ENCODE measurements at places on chromosomes 2 and 18. TPM values are rescaled to one million over a fixed set of nuclear protein-coding genes. Genes with fewer than 3 reads are reported as not detected.

Gene BUB1
- 23.9 TPM for polyA plus RNA-seq

Gene HMSD
- 0.26 TPM for polyA plus RNA-seq

GRCh38 chr2:28745225-28745624, 6.4 kb upstream of the PPP1CB start:
- DNase-seq: no peak

DNA sequence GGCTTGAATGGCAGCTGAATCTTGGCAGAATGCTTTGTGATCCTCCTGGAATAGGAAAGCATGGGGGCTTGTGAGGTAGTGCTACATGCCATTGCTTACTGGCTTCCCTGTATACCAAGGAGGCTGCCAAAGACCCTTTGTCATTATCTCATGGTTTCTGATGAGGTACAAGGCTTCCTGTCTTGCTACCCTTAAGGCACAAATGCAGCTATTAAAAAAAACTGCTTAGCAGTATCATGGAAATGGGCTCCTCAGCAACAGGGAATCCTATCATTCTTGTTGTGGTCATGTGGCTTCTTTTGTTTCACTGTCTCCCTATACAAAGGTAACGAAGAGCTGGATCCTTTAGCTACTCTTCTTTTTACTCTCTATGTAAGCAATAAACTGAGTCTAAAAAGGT, 6.6 kb upstream of the KANSL1L start:
- DNase-seq: no peak

GRCh38 chr2:33267756-33268155, 208.7 kb upstream of the RASGRP3 start:
- DNase-seq: no peak

DNA sequence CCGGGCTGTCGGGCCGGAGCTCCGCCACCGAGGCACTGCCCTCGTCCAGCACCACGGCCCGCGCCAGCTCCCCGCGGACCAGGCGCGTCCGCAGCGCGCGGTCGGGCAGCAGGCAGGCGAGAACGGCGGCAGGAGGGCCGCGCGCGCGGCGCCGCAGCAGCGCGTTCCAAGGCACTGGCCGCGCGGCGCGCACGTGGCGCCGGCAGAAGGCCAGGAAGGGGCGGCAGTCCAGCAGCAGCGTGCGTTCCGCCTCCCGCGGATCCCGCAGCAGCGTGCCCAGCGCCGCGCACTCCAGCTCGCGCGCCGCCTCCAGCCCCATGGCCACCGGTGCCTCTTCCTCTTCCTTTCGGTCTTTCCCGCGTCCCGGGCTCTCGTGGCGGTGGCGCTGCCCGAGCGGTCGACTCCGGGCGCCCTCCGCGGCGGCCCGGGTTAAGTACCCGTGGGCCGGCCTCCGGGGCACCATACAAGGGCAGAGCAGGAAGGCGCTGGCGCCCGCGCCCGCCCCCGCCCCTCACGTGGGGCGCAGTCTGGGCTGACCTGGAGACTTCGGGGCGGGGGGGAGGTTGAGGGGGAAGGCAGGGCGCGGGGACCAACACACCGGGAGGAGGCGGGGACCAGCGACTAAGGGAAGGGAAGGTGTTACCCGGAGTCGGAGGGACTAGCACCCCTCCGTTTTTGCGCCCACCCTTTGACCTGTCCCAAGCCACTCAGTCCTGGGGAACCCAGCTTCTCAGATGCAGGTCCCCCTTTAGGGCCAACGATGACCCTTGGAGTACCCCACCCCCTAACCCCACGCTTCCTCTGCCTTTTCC, at the start of gene DUSP2:
DUSP2 (minus strand) TSS at position 405 of the 812 bp plus-strand sequence; CDS start at position 319, 86 bp downstream.
- DNase-seq: no peak

GRCh38 chr2:121721926-121722325, 14.7 kb downstream of the NIFK start:
- DNase-seq: peak; percentile 94

GRCh38 chr2:159186462-159186861, 100.0 kb downstream of the WDSUB1 start:
- DNase-seq: no peak

- no peak for DNase-seq
These were observed at the start of gene DSC2 for GRCh38 chr18:31102025-31102684. Gene DSC2, minus strand, starts transcription at chr18:31102421. Its CDS starts 450 bp downstream, at chr18:31101971.

DNA sequence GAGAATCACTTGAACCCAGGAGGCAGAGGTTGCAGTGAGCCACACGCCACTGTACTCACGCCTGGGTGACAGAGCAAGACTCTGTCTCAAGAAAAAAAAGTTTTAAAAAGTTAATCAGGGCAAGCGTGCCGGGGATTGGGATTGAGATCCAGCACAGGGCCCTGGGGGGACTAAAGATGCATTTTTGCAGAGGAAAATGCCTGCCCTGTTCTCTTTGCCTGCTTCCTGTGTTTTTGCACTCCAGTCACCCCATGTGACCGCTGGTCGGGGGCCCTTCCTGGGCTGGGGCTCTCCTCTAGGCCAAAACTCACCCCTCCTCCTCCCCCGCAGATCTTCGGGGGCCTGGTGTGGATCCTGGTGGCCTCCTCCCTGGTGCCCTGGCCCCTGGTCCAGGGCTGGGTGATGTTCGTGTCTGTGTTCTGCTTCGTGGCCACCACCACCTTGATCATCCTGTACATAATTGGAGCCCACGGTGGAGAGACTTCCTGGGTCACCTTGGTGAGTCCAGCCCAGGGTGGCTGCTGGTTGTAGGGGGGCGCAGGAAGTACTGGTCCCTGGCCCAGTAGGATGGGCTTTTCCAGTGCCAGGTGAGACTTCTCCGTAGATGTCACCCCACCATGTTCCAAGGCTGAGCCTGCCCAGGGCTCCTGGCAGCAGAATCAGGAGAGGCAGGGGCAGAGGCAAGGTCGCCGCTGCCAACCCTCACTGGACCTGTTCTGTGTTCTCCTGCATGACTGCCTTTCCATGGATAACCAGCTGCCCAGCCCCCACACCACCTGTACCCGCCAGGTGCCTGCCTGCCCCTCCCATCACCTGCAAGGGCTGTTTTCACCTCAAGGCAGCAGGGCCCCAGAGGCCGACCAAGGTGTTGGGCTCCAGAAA, 22.4 kb downstream of the MAL start:
- no peak for DNase-seq
